COLO829 (cell line): ENCODE measurements at places on chromosomes 13 and 19.

DNA sequence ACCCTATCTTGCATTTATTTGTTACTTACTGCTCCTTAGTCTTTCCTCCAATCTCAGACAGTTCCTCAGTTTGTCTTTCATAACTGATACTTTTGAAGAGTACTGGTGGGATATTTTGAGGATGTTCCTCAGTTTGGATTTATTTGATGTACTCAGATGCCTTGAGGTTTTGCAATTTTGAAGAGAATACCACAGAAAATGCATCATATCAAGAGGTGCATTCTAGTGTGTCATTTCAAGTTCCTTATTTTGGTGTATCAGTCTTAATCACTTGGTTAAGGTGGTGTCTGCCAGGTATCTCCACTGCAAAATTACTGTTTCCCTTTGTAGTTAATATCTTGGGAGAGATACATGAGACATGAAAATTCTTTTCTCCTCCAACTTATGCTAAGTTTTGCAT, 75.1 kb downstream of the URI1 start:
- DNase-seq, result no peak

GRCh38 chr13:77637588-77637987, 59.9 kb upstream of the SLAIN1 start:
- DNase-seq, result no peak

GRCh38 chr13:80371840-80372509, 31.0 kb upstream of the SPRY2 start:
- no peak for DNase-seq

DNA sequence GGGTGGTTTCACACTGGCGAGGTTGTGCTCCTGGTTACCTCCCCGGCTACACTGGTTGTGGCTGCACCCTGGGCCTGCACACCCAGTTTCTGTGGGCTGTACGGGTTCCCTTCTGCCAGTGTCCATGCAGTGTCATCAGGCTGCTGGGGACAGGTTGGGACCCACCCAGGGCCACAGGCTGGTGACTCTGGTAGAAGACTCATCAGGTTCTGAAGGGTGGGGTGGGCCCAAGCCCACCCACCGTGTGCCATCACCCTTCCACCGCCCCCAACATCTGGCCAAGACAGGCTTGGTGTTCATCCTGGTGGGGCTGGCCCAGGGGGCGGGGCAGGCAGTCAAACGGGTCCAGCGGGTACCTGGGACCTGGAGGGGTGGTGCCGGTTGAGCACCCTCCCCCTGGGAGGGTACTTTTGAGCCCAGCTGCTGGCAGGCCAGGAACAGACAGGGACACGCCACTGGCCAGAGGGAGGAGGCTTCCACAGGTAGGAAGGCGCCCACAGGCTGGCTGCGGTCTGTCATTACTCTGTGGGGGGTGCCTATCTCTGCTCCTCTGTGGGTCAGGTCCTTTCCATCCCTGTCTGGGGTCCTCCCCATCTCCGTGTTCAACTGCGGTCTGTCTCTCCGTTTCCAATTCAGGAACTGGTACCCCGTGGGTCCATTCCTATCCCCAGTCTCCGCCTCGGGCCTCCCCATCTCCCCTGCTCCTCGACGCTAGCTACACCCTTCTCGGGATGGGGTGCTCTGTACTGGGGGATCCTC, at the start of gene RNF225:
TSS of gene RNF225 (plus strand) at position 437 of the 759 bp plus-strand sequence. CDS start 434 bp downstream, outside the sequence.
- no peak for DNase-seq

DNA sequence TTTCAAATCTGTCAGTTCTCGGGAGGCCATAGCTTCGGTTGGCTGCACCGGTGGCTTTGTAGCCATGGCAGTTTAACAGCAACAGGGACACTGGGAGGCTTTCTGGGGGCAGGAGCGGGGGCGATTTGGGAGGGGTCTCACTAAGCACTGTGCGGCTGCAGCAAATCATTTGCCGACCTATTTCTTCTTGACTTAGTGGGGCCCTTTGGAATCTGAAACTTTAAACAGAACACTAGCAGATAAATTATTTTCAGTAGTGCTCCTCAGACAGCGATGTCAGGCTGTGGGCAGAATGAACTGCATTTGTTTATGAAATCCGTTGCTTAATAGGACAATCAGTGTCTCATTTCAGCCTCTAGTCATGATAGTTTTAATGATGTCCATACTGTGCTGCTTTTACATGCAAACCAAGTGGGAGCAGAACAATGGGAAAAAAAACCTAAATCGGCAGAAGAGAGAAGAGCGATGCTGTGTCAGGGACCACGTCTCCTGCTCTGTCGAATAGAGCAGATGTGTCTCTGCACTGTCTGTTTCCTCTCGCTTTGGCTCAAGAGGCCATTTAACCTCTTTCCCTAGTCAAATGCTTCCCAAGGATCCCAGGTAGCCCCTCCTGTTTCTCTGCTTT, 211.9 kb downstream of the OLFM4 start:
- DNase-seq, result no peak

GRCh38 chr19:55284405-55285058, 735 bp downstream of the BRSK1 start:
- DNase-seq, result no peak

- DNase-seq, result no peak
Observed at GRCh38 chr13:28584873-28585381, 74.0 kb upstream of the POMP start.

GRCh38 chr19:40035996-40036395, 20.0 kb downstream of the ZNF780B start:
- no peak for DNase-seq

- no peak for DNase-seq
Observed at GRCh38 chr13:107031716-107032115, 463.8 kb upstream of the ARGLU1 start.

DNA sequence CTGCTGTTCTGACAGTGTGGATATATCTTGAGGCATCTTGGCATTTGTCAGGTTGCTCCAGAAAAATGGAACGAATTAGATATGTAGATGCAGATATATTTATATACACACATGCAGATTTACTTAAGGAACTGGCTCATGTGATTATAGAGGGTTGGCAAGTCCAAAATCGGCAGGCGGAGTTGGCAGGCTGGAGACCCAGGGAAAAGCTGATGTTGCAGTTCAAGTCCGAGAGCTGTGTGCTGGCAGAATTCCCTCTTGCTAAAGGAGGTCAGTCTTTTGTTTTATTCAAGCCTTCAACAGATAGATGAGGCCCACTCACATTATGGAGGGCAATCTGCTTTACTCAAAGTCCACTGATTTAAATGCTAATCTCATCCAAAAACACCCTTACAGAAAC, 24.4 kb upstream of the CSNK1A1L start:
- no peak for DNase-seq

GRCh38 chr13:109725297-109725696, 61.1 kb downstream of the IRS2 start:
- no peak for DNase-seq

GRCh38 chr13:95060014-95060519, 241.2 kb downstream of the ABCC4 start:
- DNase-seq, result no peak

GRCh38 chr13:74554569-74555275, 420.5 kb upstream of the KLF12 start:
- peak; percentile 24 for DNase-seq

GRCh38 chr13:21475115-21475514, 16.0 kb upstream of the ZDHHC20 start:
- no peak for DNase-seq

DNA sequence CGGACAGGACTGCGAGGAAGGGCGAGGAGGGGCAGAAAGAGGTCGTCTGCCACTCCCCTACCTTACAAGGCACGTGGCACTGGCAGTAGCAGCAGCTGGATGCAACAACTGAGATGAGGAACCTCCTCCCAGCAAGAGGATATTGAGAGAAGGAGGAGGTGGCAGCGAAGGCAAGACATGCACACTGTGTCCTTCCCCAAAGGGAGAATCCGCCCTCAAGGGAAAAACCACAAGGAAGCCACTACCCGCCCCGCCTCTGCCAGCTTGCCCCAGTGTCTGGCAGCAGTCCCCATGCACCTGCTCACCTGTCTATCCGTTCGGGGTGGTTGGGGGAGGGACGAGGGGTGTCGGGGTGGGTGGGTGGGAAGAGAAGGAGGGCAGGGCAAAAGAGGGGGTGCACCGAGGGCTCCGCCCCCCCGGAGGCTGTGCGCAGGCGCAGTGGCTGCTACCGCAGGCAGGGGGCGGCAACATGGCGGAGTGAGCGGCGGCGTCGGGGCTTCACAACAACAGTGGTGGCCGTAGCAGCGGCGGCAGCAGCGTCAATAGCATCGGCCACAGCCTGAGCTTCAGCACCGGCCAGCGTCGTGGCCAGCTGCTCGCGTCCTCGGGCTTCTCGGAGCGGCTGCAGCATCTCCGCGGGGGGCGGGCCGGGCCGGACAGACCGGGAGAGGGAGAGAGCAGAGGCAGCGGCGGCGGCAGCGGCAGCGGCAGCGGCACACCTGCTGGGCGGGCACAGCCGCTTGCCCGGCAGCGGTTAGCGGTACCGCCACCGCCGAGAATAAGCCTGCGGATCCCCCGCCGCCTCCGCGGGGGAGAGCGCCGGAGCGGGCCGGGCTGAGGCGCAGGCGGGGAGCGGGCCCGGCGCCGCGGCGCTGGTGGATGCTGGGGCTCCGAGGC, at the start of gene NBEA:
TSS of gene NBEA (plus strand) at position 436 of the 897 bp plus-strand sequence. CDS start 551 bp downstream, outside the sequence.
- DNase-seq, result peak; percentile 42

DNA sequence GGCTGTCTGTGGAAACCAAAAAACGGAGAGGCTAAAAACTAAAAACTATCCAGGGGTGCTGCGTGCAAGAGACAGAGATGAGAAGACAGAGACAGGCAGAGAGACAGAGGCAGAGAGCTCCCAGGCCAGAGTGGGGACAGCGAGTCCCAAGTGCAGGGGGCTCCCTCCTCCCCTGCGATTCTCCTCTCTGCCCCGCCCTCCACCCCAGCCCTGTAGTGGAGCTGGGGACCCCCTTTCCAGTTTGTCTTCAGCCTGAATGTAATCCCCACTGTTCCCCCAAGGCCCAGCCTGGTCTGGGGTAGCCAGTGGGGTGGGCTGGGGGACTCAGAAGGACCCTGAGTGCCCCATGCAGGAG, 2.0 kb downstream of the NFIC start:
- DNase-seq, result no peak

GRCh38 chr13:40585911-40586471, 80.5 kb downstream of the FOXO1 start:
- DNase-seq, result no peak

- DNase-seq, result no peak
Observed at GRCh38 chr13:48233046-48233888, at the start of gene ITM2B. Gene ITM2B (plus strand): TSS chr13:48233206. CDS start chr13:48233361, 155 bp downstream.

GRCh38 chr19:709965-710571, 1.3 kb downstream of the PALM start:
- no peak for DNase-seq

GRCh38 chr19:9645472-9645871, 24.4 kb upstream of the ZNF561 start:
- DNase-seq, result no peak

GRCh38 chr19:2371656-2372055, 11.6 kb downstream of the TMPRSS9 start:
- DNase-seq, result no peak

DNA sequence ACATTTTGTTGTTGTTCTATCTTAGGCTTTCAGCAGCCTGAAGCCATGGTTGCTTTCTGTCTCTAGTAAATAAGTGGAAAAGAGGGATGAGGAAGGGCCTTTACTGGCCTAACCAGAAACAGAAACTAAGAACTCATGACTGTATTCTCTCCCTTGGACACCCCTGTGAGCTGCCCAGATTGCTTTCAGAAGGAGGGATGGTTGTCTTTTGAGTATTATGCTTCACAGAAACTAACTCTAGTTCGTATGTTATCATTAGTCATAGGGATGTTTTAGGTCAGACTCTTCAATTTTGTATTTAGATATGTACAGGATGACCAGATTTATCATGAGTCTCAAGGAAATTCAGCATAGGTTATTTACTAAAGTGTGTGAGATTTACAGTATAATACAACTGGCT, 17.5 kb downstream of the BORA start:
- DNase-seq, result no peak

DNA sequence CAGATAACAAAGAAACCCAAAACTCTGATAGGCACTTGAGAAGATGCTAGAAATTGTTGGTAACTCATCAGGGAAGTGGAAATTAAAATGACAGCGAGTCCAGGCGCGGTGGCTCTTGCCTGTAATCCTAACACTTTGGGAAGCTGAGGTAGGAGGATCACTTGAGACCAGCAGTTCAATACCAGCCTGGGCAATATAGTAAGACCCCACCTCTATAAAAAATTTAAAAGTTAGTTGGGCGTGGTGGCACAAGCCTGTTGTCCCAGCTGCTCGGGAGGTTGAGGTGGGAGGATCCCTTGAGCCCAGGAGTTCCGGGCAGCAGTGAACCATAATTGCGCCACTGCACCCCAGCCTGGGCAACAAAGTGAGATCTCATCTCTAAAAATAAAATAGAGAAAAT, 2.6 kb upstream of the RYR1 start:
- DNase-seq, result no peak

- no peak for DNase-seq
Observed at GRCh38 chr13:39209731-39210531, 171.7 kb downstream of the NHLRC3 start.

DNA sequence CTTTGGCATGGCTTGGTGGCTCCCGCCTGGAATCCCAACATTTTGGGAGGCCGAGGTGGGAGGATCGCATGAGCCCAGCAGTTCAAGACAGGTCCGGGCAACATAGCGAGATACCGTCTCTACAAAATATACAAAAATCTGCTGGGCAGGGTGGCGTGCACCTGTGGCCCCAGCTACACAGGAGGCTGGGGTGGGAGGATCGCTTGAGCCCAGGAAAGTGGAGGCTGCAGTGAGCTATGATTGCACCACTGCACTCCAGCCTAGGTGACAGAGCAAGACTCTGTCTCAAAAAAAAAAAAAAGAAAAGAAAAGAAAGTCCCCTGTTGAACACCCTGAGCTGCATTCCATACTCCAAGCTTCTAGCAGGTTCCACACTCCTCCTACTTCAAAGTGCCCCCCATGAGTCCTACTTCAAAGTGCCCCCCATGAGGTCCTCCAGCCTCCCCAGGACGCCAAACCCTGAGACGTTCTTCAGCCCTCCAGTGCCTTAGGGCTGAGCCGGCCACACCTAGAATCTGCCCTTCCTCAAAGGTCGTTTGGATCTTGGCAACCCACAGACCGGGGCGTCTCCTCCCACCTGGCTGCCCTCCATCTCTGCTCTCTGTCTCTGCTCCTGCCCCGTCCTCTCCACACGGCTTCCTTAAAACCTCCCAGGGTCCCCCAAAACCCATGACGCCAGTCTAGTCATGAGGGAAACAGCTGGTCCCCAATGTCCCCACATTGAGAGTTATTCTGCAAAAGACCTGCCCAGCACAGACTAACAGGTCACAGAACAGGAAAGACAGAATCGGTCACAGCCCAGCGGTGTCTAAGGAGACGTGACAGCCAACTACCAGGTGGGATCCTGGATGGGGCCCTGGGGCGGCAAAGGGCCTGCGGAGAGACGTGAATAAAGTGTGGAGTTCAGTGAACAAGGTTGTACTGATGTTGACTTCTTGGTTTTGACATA, 4.8 kb downstream of the TJP3 start:
- DNase-seq, result no peak

DNA sequence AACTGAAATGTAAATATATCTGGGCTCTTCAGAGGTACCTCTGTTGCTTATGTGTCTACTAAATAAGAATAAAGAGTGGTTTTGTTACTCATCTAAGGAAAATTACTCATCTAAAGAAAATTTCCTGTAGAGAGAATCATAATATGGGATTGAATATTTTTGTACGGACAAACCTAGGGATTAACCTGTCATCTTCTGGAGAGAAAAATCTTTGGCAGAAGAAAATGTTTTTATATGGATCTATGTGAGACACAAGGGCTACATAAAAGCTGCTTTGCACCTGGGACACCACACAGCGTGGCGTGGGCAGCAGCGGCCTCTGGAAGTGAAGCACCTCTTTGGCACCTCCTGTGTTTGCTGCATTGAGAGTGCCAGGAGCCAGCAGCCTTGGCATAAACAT, 242.9 kb upstream of the DACH1 start:
- no peak for DNase-seq
